ENCODE measurements at places on chromosomes 11 and 22.

DNA sequence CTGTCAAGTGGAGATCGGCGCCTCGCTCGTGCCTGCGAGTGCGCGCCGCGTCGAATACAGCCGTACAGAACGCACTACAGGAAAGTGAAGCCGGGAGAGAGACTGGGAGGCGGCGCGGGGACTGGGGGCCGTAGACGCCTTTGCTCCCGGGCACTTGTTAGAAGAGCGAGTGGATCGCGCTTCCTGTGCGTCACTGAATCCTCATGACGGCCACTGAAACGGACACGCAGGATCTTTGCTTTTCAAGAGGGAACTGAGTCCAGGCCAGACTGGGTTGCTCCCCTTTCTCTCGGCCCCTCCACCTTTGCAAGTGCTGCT is 314 bp downstream of the RIC8A start:
- DNase-seq, result no peak

- DNase-seq, result no peak
Observed at GRCh38 chr11:30174265-30175020, 56.4 kb upstream of the FSHB start.

GRCh38 chr11:106969644-106970355 is 48.5 kb downstream of the GUCY1A2 start:
- DNase-seq, result no peak

DNA sequence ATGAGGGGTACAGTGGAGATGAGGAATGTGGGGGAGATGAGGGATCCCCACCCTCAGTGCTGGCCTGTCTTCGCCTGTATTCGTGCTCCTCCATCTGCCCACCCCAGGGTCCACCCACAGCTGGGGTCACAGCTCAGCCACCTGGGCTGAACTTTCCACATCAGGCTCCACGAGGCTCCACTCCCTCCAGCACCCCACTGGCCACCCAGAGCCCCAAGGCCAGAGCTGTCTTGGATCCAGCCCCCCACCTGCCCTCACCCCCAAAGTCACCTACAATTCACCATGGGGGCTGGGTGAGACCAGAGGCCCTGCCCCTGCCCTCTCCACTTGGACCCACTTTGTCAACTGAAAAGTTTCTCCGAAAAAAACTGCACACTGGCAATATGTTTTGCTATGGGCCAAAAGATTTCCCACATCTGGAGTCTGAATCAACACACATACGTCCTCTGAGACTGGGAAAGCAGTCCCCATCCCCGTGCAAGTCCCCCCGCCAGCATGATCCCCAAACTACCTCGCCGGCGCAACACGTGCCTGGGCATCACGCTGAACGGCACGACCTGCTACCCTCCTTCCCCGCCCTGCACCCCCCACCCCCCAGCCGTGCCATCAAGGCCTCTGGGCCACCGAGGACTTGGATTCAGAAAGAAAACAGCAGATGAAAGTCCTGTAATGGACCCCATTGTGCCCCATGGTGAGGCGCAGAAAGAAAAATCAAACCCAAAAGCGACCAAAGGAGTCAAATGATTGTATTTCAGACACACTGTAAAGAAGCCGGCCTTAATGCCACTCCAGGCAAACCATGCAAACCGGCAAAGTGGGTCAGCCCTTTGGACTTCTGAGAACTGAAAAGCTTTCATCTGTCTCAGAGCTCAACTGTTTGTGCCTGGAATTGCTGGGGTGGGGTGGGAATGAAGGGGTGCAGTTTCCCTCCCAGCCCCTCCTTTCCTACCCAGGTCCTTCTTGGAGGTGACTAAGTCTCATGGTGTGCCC is 16.5 kb upstream of the GAL start:
- no peak for DNase-seq

DNA sequence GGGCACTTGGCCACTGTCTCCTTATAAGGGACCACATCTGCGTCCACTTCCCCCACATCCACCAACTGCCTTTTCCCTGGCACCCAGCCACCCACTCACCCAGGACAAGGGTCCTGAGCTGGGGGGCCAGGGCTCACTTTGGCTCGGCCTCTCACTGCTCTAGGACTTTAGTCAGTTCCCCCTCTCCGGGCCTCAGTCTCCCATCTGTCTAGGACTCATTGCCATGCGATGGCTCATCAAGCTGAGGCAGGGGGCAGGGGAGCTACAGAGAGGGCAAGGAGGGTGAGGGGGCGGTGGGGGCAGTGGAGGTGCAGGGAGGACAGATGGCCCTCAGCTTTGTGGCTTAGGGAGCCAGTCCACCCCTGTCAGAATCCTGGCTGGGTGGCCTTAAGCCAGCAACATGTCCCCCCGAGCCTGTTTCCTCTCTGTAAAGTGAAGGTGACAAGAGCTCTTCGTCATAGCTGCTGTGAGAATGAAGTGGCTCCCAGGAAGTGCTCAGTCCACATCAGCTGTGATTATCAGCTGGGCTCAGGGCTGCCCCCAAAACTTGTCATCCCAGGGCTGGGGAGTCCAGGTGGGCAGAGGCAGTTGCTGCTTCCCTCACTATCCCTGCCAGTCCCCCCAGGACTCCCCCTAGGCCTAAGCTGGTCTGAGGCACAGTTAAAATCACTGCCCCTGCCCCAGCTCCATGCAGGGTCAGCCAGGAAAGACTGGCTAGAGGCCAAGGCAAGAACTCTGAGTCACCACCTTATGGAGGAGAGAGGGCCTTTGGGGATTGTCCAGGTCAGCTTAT is 14.9 kb downstream of the RAC2 start:
- no peak for DNase-seq

DNA sequence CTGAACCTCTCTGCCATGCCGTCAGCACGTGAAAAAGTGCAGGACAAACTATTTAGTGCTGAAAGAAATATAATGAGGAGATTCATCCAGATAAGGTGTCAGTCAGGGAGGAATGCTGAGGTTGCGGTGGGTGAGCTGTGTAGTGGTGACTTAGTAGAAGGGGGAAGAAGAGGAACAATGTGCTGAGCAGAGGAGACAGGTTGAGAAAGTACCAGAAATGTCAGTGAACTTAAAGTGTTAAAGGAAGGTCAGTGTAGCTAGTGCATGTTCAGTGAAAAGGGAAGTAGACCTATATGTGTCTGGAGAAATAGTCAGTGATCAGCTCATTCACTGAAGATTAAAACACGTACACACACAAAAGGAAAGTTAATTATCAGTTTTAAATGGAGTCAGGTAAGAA is 237.6 kb upstream of the CCDC179 start:
- DNase-seq, result no peak

DNA sequence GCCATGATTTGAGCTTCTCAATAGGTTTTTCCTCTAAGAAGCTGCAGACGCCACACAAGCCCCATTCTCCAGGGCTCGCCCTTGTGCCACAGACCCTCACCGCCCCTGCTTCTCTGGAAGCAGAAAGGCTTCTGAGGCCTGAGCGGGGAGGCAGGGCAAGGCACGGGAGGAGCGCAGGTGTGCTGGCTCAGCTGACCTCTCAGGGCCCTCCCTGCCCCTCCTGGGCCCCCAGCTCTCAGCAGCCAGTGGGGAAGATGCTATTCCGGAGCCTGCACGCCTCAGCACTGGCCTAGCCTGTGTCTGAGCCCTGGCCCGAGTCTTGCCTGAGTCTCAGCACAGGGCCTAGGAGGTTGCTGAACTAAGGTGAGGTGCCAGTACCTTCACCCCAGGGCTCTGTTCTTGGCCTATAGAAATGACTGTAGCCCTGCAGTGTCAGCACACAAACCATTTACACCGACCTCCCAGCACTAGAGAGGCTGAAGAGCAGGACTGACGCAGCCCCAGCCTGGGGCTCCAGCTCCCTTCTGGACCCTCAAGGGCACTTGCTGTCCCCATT is 47.1 kb upstream of the LMO1 start:
- DNase-seq, result no peak

- no peak for DNase-seq
Observed at GRCh38 chr11:16678466-16679116, 59.9 kb upstream of the C11orf58 start.

DNA sequence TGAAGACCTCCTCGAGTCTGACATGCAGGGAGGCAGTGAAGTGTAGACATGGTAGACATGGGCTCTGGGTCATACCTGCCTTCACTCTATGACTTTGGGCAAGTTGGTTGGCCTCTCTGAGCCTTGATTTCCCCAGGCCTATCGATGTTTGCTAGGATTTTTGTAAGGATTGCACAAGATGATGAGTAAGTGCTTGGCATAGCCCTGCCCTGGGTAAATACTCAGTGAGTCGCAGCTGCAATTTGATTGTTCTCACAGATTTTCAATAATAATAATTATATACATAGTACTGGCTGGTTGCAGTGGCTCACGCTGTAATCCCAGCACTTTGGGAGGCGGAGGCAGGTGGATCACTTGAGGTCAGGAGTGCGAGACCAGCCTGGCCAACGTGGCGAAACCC is 18.1 kb downstream of the MCM5 start:
- no peak for DNase-seq

- DNase-seq, result no peak
Observed at GRCh38 chr22:32882360-32882755, 80.9 kb downstream of the TIMP3 start.

- DNase-seq, result no peak
Observed at GRCh38 chr11:92441443-92441726, 216.8 kb downstream of the FAT3 start.

DNA sequence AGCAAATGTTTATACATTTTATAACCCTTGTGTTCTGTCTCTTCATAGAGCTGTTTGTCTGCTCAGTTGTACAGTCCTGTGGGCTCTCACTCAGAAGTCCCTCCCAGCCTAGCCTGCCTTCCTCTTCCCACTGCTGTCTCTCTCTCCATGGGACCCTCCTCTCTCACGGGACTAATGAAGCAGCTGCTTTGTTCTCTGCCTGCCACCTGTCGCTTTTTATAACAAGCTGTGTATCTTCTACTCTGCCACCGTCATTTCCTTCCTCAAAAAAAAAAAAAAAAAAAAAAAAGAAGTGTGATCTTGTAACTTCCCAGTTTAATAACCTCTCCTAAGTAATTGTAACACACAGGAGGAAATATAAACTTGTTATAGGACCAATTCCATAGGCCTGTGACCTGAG is 92.2 kb upstream of the ALKBH3 start:
- DNase-seq, result no peak

GRCh38 chr22:24230911-24231656 is 13.8 kb downstream of the GGT5 start:
- peak; percentile 38 for DNase-seq

GRCh38 chr11:27158456-27159334 is 118.1 kb downstream of the BBOX1 start:
- no peak for DNase-seq

DNA sequence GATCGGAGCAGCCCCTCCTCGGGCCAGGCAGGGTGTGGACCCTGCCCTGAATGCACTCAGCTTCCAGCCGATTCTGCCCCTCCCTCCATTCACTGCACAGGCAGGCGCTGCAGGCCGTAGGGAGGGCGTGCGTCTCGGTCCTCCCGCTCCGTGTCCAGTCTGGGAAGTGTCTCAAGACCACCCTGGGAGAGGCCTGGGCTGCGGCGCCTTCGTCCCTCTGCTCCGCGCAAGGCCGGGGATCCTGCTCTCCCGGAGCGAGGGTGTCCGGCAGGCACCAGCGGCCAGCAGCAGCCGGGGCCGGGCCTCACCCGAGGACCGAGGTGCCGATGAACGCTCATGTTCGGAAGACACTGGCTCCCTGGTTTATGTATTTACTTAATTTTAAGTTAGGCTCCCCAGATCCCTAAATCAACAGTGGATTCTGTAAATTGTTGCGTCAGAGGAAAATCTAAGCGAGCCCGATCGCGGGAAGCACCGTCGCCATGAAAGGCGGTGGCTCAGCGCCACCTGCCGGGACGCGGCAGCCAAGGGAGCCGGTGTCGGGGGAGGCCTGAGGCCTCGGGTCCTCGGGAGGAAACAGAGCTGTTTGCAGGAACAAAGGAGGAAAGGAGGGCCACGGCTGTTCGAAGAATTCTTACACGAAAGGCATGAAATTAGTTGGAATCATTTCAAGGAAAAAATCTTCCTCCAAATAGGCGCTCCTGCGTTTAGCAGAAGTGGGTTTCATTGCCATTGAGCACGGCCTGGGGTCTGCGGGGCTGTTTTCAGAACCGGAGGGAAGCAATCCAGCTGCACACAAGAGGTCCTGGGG is 195.3 kb downstream of the BRD1 start:
- DNase-seq, result no peak

- no peak for DNase-seq
Observed at GRCh38 chr11:27807596-27807995, 107.3 kb upstream of the BDNF start.

DNA sequence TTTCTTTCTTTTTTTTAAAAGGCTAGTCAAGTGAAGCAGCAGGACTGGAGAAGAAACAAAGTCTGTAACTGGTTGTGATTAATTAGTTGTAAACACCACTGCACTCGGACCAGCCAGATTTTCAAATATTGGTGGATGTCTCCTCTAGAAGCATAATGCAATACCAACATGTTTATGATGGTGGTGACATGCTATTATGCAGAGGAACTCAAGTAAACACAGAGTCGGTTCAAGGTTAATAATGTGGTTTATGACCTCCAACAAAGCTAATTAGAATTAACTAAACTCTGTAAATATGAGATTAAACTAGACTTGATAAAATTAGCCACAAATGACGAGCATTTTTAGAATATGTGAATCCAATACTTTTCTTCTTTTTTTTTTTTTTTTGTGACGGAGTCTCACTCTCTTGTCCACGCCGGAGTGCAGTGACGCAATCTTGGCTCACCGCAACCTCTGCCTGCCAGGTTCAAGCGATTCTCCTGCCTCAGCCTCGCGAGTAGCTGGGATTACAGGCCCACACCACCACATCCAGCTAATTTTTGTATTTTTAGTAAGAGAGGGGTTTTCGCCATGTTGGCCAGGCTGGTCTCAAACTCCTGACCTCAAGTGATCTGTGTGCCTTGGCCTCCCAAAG is 11.8 kb upstream of the AGBL2 start:
- DNase-seq, result no peak

GRCh38 chr11:23976426-23976825 is 520.4 kb upstream of the LUZP2 start:
- DNase-seq, result no peak

DNA sequence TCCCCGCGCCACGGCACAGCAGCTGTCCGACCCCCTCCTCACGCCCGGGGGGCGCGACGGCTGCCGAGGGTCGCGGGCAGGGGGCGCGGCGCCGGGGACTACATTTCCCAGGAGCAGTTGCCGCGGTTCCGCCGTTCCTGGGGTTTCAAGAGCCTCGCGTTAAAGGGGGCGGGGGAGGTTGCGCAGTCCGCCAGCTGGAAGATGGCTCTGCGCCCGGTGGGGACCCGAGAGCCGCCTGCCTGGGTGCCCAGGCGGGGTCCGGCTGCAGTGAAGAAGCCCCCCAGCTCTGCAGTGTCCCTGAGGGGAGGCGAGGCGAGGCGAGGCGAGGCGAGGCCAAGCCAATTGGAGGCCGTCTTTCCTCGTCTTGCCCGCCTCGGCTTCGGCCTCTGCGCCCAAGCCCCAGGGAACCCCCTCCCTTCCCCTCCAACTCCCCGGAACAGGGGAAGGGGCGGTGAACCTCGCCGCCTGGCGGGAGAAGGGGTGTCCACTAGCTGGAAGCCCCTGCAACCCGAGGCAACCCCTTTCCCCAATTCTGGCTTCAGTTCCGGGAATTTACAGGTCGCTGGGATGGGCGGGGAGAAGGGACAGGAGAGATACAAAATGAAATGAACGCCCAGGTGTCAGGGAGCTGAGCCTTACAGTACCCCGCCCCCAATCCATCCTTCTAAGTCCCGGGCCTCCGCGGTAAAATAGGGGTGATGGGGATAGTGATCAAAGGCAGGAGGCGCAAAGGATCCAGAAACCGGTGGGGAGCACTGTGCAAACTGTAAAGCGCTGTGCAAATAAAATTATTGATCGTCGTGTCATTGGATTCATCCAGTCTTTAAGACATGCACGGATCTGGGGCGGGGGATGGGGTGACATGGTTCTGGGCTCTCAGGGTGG is 5.2 kb upstream of the GCAT start:
- no peak for DNase-seq

All from stimulated activated CD8-positive, alpha-beta memory T cell treated with anti-CD3 and anti-CD28 coated beads, Interleukin-7, amount 100 ng/mL, for 4 hours (primary cell).